ENCODE measurements at places on chromosomes 7 and 10.

- DNase-seq: no peak
These were observed 24.8 kb downstream of the GNA12 start for GRCh38 chr7:2819161-2819953.

DNA sequence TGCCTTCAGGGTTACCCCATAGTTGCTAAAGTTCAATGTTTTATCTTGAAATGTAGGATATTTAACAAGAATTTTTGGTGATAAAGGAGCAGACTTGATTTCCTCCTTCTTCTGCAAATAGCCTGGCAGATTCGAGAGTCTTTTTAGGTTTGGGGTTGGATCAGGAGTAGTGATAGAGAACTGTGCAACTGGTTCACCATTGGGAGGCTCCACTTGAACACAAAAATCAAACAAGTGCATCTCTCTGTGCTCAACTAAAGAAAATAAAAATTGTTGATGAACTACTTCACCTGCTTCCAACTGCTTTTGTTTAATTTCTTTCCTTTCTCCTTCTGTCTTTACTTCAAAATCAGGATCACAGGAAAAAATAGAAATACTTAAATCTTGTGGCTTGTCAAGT is 58.5 kb downstream of the MACC1 start:
- DNase-seq: no peak

DNA sequence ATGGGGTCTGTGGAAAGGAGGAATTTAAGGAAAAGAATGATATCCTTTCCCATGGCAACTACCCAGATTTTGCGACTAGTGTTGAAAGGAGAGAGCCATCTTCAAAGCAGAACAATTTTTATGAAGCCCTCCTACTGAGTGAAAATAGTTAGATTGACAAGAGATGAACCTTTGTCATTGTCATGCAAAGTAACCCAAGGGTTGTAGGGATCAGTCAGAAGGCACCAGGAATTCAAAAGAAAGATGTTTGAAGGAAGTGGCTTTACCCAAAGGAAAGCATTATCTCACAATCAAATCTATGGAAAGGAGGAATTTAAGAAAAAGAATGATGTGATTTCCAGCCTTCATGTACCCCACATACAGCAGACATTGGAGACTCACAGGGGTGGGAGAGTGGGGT is 544.4 kb downstream of the IPMK start:
- DNase-seq: no peak

DNA sequence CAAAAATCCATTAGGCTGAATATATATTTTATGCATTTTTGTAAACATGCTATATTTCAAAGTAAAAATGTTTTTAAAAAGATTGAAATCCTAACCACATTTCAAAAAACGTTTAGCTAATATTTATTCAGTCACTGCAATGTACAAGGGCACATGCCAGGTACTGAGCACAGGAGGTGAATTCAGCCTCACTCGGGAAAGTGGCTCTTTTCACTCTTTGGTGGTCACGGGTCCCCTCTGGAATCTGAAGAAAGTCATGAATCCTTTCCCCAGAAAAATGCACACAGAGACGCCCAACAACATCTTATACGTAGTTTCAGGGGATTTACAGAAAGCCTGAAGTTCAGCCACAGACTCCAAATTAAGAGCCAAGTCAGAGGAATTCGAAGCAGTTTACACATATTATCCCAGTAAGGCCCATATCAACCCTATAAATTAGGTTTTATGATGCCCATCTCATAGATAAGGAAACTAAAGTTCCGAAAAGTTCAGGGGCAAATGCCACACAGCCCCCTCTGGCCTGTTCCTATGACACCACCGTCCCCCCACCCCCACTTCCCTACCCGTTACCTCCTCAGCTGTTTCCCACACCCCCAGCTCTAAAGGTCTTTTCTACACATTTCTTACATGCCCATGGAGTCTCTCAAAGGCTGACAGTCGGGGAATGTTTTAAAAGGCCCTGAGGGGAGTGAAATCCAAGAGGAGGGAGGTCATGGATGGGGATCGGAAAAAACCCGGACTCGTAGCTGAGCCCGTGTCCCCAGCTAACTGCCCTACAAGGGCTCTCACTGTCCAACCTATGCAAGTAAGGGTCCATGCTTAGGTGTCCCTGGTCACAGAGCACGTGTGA is 9.6 kb upstream of the SVOPL start:
- DNase-seq: no peak

DNA sequence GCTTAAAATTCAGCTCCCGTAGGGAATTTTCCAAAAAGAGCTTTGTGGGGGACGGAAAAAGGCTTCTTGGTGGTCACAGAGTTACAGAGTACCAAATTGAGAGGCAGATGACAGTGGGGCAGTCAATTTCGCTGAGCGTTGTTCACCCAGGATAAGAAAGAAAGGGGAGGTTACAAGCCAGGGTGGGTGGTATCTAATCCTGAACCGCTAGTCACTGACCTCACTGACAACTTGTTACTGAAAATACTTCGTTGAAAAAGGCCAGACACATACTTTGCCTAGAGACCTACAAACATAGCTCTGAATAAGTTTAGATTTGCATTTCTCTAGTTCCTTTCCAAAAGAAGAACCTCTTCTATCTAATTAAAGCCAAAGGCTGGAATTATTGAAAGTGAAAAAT is at the start of gene CTNNA3:
Gene CTNNA3 (minus strand): TSS at position 167 of the 400 bp plus-strand sequence.
- no peak for DNase-seq

GRCh38 chr10:93680412-93681047 is 21.9 kb downstream of the FRA10AC1 start:
- DNase-seq: peak; percentile 6

- DNase-seq: no peak
These were observed 51.3 kb downstream of the BRAF start for GRCh38 chr7:140873434-140873833.

GRCh38 chr10:3652886-3653285 is 132.1 kb downstream of the KLF6 start:
- no peak for DNase-seq

GRCh38 chr7:43104874-43105520 is 7.5 kb upstream of the HECW1 start:
- DNase-seq: no peak

DNA sequence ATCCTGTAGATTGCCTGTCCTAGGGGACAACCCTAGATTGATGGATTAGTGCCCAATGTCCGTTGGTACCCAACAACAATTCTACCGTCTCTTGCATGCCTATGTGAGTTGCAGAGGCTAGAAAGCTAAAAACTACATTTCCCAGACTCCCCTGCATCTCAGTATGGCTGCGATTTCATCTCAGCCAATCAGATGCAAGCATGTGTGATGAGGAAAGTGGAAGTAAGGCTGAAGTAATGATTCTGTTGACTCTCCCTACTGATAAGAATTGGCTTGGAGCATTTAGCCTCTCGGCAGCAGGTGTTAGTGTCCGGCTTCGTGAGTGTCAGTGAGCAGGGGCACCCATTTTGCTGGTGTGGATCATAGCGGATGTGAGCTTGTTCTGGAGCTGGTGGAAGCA is 171.9 kb downstream of the FGFR2 start:
- DNase-seq: no peak

DNA sequence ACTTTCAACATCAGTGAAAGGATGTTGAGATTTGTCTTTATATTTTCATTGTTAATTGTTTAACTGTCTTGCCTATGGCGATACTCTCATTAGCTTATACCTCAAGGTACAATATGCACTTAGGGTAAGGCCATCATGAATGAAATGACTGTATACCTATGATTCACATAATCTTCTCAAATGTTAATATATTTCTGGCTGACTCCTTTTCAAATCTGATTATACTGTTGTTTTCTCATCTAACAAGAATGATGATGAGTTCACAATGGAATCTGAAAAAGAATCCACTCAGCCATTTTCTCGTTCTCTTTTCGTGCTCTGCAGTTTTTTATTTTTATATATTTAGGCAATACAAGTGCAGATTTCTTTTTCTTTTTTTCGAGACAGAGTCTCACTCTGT is 159.1 kb downstream of the ARHGAP12 start:
- no peak for DNase-seq

- no peak for DNase-seq
These were observed 5.7 kb downstream of the DLX5 start for GRCh38 chr7:97018791-97019531.

GRCh38 chr10:44771233-44771995 is 139.7 kb upstream of the TMEM72 start:
- no peak for DNase-seq

DNA sequence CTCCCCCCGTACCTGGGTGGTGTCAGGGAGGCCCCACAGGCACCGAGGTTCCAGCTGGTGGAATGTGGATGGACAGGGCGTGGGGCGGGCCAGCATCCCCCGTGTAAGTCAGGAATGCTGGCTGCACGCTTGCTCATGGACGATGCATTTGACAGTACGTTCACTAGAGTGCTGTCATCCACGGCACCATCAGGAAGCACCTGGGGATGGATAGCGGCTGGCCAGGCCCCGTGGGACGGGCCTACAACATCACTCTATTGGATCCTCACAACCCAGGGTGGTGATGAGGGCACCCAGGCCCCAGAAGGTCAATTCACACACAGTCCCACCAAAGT is 63.6 kb downstream of the INSIG1 start:
- DNase-seq: no peak

DNA sequence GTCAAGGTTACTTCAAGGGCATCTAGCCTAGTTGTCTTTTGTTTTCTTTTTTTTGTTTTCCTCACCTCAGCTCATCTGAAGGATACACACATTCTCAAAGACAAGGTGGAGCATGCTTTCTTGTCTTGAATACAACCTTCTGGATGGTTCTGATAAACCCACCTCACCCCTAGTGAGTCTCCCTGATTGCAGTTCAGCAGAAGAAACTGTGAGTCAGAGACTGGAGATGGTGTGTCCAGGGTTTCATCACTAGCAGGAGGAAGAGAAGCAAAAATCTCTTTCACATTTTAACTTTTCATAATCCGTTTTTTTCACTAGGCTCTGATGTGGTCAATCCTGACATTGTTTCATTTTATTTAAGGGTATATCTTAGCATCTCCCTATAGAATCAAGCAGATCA is 143.0 kb upstream of the NRBF2 start:
- DNase-seq: no peak

- no peak for DNase-seq
These were observed 55.1 kb downstream of the FAM53B start for GRCh38 chr10:124688889-124689670.

GRCh38 chr10:85204814-85205213 is 876.4 kb downstream of the CCSER2 start:
- no peak for DNase-seq

DNA sequence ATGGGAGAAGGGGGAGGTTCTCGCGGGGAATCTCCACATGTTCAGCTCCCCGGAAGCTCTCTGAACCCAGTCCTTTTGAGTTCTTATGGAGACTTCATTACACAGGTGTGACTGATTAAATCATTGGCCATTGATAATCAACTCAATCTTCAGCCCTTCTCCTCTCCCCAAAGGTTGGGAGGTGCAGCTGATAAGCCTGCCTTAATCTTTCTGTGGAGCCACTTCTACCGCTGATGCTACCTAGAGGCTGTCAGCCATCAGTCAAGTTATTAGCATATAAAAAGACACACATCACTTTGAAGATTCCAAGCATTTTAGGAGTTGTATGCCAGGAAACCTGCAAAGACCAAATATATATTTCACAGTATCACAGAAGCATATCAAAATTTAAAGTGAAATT is 91.7 kb downstream of the MARCHF5 start:
- no peak for DNase-seq

DNA sequence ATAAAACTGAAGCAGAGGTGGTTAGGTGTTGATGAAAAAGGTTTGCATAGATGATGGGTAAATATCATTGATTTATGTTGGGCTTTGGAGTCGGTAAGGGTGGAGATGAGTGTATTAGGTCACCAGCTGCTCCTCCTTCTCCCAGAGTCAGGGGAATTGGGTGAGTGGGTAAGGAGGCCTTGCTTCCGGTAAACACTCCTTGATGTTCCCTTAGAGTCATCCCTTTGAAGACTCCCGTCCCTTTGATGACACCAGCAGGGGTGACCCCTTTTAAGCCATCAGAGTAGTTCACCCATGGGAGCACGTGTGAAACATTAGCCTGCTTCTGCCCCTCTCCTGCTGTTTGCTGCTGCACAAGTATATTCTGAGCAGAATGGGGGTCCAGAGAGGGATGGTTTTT is 92.2 kb upstream of the DKK1 start:
- DNase-seq: no peak

GRCh38 chr7:41579961-41580935 is 122.6 kb downstream of the INHBA start:
- DNase-seq: no peak

DNA sequence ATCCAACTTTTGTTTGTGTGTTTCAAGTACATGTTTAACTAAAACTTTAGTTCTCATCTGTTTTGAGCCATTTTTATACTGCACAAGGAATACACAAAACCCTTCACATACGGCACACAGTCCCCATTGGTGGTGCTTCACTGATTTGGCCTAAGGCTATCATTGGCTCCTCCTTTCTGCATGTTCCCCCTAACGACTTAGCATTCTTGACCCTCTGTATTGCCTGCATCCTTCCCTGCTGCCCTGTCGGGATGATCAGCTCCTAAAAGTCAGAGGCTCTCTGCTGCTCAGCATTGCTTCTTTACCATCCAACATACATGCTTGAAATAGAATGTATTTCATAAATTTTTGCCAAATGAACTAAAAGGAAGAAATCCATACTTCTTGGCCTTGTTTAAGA is 111.4 kb upstream of the ABCB5 start:
- no peak for DNase-seq

- no peak for DNase-seq
These were observed 75.9 kb downstream of the BMPER start for GRCh38 chr7:33981226-33981625.

GRCh38 chr7:46291050-46291438 is 370.0 kb upstream of the IGFBP3 start:
- no peak for DNase-seq

DNA sequence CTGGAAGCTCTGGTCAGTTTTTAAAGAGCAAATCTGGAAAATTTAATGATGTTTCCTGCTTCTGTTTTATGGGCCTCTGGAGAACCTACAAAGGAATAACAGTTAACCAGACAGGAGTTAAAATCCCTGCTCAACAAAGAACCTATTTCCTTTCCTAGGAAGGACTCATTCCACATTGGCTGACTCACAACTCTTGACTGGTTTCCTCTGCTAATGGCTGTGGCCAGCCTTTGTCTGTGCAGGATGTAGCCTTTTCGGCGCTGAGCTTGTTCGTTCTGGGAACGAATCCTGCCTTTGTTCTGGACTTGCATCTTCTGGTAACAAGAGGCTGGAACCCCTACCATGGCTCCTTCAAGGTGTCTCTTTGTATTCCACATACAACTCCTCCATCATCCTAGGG is 112.8 kb upstream of the PDCD4 start:
- no peak for DNase-seq
